Esophagus mucosa (tissue), 1 donor: ENCODE measurements at places on chromosomes 7 and 10.

GRCh38 chr7:130410868-130411541, 29.8 kb downstream of the CEP41 start:
- no peak for ATAC-seq

GRCh38 chr10:91909117-91909677, at the start of gene FGFBP3:
Gene FGFBP3 (minus strand): TSS chr10:91909486. CDS start chr10:91908969, 517 bp downstream.
- no peak for ATAC-seq

DNA sequence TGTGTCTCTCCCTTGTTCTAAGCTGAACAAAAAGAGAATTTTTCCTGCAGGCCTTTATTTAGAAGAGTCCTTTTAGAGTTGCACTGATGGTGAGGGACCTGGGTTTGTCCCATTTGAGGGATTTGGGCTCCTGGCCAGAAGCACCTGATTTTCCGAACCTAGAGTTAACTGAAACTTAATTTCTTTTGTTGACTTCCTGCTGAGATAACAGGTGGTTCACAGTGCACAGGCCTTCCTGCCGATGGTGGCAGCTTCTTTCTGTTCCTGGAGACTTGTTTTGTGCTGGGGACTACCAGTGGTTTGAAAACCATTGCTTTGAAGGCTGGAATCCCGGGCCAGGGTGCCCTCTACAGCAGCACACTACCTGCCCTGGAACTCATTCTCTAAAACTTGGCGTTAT, 99.2 kb downstream of the SUGCT start:
- no peak for ATAC-seq

- ATAC-seq, result no peak
Measured at GRCh38 chr10:128101901-128102300, 24.3 kb downstream of the MKI67 start.

- ATAC-seq, result no peak
Measured at GRCh38 chr10:105068497-105068896, 427.4 kb downstream of the SORCS3 start.

DNA sequence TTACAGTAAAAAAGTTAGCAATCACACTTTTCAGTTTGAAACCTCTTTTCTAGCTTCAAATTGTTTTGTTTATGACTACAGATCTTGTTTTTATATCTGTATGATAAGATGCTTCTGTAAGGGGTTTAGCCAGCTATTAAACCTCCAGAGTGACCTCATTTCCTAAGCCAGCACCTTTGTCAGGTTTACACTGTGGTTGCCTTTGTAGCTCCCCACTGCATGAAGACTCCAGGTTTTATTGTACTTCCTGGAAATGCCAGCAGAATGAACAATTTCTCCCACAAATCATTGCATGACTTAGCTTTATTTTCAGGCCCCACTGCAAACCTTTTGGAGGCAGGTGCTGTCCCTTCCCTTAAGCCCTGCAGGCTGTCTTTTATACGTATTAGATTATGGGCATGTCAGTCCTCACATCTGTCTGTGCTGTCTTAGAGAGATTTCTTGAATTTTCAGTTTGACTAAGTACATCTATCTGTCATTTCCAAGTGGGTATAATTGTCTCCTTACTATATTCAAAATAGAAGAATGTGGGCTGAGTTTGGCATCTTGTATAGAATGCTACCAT, 8.2 kb upstream of the AGR3 start:
- no peak for ATAC-seq

DNA sequence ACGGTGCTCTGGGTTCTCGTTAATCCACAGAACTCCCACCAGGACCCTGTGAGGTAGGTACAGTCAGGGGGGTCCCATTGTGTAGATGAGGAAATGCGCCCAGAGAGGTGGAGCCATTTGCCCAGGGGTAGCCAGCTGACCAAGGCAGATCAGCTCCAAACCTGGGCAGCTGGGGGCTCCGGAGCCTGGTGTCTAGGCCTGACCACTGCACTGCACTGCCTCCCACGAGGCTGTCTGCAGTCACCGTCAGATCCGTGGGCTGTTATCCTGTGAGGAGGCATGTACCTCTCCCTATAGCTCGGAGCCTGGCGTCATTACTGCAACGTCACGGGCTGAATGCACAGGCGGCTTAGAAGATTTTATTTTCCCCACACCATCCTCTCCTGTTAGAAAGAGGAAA, 411.8 kb upstream of the FOXK1 start:
- no peak for ATAC-seq

GRCh38 chr7:134709197-134709596, 62.5 kb downstream of the BPGM start:
- ATAC-seq, result no peak
